ENCODE measurements at places on chromosomes 2 and 18.
A peak's percentile ranks its signal among the peaks of the same experiment; 100 is the strongest.

GRCh38 chr18:4636967-4637366 is 181.9 kb upstream of the DLGAP1 start:
- DNase-seq, result no peak

DNA sequence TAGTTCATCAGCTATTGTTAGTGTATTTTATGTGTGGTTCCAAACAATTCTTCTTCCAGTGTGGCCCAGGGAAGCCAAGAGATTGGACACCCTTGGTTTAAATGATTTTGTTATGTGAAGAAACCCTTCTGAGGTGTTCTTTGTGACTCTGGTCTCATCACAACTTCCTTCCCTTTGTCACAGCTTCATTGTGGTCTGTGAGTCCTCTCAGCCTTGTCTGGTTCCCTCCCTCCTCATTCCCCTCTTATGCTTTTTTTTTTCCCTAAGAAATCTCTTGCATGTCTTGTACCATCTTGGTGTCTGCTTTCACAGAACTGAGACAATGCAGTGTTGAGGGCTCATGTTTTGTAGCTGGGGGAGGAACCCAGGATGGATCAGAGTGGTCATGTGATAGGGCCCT is 118.9 kb downstream of the TMEM182 start:
- DNase-seq, result no peak

- no peak for DNase-seq
Observed at GRCh38 chr18:53534203-53534602, 690.3 kb downstream of the MBD2 start.

DNA sequence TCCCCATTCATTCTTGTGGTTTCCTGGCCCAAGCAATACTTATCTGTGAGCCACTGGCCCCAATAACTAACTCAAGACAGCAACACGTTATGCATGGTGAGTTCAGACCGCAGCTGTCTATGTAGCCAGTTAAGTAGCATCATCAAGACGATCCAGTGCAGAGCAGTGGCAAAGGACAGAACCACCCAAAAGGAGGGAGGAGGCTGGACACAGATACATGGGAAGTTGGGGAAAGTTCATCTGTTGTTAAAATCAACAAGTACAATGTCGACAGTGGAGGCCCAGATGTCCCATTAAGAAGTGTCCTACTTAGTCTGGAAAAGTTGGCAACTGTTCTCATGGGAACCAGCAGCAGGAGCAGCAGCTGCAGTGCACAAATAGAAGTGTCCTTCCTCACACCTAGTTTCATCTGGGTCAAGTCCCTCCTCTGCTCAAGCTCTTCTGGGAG is 106.9 kb upstream of the THOC1 start:
- no peak for DNase-seq

- no peak for DNase-seq
Observed at GRCh38 chr2:149858901-149859634, 271.5 kb upstream of the MMADHC start.

- no peak for DNase-seq
Observed at GRCh38 chr2:172262486-172262885, 159.8 kb upstream of the DLX2 start.

DNA sequence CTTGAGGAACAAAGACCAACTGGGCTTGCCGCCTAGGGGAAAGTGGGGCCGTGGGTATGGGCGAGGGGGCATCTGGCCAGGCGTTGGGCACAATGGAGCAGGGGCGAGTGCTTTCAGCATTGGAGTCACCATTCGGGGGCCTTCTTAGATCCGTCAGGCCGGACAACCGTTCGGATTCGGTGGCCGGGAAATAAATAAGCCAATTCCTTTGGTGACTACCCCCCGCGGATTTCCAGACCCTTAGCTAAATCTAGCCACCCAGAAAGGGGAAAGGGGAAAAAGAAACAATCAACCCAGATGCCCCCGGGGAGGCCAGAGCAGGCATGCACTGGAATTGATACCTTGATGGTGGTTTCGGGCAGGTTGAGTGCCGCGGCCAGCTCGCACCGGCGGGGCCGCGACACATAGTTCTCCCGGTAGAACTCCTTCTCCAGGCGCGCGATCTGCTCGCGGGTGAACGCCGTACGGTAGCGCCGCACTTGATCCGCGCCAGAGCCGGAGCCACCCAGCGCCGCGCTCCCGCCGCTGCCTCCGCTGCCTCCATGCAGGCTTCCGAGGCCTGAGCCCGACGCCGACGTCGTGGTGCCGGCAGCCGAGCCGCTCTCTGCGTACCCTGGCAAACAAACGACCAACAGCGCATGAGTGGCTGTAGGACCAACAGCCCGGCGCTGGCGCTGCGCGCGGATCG is 1.8 kb downstream of the EVX2 start:
- DNase-seq, result no peak

DNA sequence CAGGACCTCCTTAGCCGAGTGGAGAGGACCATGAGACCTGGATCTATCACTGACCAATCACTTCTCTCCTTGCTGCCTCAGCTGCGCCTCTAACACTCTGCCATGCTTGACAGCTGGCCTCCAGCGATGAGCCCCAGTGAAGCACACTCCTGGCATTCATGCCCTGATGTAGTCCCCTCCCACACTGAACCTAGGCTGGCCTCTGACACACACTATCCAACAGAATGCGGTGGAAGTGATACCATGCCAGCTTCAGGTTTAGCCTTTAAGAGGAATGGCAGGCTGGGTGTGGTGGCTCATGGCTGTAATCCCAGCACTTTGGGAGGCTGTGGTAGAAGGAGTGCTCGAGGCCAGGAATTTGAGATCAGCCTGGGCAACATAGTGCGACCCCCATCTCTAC is 73.7 kb upstream of the LAPTM4A start:
- no peak for DNase-seq

GRCh38 chr18:54950221-54950620 is 9.0 kb downstream of the CCDC68 start:
- no peak for DNase-seq

DNA sequence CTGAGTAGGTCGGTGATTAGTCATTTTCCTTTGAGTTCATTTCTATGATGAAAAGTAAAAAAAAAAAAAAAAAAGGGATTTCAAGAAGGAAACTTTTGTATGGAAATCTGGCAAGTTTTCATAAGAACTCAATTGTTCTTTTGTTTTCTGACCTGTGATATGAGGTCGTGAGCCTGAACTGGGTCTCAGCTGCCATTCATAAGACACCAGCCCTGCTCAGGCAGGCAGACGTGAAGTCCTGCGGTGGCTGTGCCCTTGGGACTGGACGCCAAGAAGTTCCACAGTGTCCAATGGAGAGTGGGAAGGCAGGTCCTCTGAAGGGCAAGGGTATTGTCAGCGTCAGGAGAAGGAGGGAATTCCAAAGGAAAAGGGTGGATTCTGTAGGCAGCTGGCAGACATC is 183.9 kb downstream of the NCK2 start:
- DNase-seq, result no peak

DNA sequence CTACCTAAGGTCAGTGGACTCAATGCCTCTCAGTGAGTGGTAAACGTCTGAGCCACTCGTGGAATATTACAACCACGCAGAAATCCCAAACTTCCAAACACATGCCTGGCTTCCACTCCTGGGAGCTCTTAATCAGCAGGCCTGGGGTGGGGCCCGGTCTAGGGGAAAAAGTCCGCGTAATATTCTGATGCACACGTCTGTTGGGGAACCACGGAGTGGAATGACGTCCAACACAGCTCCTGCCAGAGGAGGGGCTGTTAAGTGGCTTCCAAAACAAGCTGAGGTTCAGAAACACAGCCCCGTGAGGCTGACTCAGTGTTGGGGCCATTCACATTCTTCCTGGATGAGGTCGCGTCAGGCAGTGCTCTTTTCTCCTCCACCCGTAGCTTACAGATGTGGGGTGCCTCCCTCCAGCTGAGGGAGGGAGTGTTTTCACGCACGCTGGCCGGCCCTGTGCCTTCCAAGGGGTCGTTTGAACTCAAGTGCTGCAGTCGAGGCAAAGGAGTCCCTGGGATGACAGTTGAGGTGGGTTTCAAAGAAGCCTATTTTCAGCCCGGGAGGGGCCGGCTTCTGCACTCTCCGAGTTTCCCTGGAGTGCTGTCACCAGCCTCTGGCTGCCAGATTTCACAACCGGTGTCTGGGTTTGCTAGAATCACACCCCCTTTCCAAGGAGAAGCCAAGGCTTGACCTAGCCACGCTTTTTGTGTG is 73.1 kb downstream of the ACKR3 start:
- DNase-seq, result no peak

DNA sequence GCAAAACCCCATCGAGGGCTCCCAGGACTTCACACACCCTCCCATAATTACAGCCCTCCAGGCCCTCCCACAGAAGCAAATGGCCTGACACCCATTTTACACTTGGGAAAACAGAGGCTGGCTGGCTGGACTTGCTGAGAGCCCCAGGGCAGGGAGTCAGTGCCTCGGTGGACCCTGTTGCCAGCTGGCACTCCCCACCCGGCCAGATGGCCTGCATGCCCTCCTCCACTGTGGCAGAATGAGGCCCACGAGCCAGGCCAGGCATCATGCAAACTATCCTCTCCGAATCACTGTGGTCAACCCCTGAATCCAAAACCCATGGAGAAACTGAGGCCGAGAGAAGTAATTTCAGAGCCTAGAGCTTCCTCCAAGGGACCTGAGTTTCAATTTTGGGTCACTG is 129.7 kb downstream of the SMAD2 start:
- DNase-seq, result no peak

DNA sequence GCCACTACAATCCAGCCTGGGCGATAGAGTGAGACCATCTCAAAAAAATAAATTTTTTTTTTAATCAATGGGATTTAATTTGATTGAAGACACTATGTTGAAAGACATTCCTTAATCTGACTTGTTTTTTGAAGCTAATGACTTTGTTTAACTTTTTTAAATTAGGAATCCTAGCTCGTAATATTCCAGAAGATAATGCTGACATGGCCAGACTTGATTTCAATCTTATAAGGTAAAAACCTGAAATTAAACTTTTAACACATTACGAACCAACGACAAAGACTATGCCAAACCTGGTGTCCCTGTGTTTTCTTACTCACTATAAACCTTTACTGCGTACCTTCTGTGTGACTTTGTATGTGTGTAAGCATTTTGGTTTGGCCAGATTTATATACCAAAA is 7.6 kb downstream of the ATIC start:
- DNase-seq, result no peak

GRCh38 chr2:189203177-189203799 is 23.7 kb upstream of the COL5A2 start:
- DNase-seq, result no peak

- DNase-seq, result no peak
Observed at GRCh38 chr2:166805753-166806152, 82.5 kb upstream of the XIRP2 start.

- no peak for DNase-seq
Observed at GRCh38 chr2:143841935-143842334, 678.0 kb downstream of the ZEB2 start.

- no peak for DNase-seq
Observed at GRCh38 chr18:79117385-79117784, 48.2 kb downstream of the ATP9B start.

DNA sequence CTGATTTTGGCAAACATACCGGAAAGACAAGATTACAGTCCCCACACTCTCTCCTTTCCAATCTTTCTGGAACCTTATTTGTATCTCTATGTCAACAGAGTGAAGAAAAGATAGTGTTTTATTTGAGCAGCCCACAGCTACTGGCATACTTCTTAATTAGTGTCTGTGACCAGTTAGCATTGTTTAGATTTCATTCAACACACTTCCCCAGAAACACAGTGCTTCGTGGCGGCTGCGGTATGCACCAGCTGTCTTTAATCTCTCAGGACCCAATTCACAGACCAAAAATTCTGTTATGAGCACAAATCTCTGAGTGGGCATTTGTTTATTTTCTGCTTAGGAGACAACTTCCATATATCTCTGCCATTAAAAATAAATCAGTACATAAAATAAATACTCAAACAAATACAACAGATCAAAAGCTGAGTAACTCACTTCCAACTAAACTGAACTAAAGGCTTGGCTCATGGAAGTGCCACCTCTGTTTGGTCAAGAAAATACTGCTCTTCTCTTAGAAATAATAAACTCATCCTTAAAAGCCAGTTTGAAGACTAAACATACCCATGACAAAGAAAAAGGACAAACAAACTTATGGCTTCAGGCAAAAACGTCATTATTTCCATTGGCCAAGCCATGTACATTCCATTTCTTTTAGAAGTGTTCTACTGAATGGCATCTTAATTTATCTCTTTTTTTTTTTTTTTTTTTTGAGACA is 392.4 kb downstream of the TXNL1 start:
- no peak for DNase-seq

GRCh38 chr2:64839844-64840243 is 149.4 kb upstream of the SLC1A4 start:
- DNase-seq, result no peak

- peak; percentile 84 for DNase-seq
Observed at GRCh38 chr2:113173542-113174375, at the start of gene PSD4. PSD4 (plus strand) TSS chr2:113173971; CDS start chr2:113182457, 8,486 bp downstream.

GRCh38 chr2:175008801-175009495 is 3.8 kb upstream of the CHN1 start:
- DNase-seq, result no peak

DNA sequence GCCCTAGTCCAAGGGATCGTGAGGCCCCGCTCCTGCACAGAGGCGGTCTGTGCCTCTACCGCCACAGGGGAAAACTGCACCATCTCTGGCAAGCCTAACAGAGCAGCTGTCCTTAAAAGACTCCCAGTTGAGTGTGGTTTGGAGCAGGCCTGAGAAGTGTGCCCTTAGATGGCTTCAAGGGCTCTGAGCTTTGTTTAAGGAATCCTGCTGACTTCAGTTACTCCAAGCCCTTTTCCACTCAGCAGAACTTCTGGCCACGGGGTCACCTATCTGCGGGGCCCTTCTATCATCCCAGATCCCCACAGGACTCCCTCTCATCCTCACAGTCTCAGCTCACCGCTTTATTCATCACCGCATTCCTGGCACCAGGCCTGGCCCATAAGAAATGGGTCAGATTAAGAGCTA is 131.5 kb downstream of the CCDC74A start:
- no peak for DNase-seq

DNA sequence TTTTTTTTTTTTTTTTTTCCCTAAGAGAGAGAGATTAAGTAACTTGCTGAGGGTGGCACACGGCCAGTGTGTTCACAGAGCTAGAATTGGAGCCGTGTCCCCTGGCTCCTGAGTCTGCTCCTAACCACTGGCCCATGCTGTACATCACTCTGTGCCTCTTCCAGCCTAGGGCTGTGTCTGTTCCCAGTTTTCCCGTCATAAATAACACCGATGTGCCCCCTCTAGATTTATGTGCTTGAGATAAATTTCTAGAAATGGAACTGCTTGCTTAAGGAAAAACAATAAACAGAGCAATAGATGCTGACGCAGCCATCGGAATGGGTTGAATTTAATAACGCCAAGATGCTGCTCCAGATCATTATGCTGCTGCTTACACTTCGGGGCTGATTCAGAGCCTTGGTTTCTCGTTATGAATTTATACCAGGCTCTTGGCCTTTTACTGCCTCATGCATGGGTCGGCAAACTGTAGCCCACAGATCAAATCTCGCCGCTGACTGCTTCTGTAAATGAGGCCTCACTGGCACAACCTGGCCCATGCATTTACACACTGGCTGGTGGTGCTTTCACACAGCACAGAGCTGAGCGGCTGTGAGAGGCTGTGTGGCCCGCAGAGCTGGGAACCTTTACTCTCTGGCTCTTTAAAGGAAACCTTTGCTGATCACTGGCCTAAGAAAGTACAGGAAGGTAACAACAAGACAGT is 58.1 kb downstream of the NDUFA10 start:
- DNase-seq, result no peak

Measured in stimulated activated CD8-positive, alpha-beta memory T cell treated with anti-CD3 and anti-CD28 coated beads, Interleukin-15, amount 100 ng/mL, for 48 hours (primary cell).